ENCODE measurements at places on chromosomes 3 and 15. TPM values are rescaled to one million over a fixed set of nuclear protein-coding genes. Genes with fewer than 3 reads are reported as not detected.

DNA sequence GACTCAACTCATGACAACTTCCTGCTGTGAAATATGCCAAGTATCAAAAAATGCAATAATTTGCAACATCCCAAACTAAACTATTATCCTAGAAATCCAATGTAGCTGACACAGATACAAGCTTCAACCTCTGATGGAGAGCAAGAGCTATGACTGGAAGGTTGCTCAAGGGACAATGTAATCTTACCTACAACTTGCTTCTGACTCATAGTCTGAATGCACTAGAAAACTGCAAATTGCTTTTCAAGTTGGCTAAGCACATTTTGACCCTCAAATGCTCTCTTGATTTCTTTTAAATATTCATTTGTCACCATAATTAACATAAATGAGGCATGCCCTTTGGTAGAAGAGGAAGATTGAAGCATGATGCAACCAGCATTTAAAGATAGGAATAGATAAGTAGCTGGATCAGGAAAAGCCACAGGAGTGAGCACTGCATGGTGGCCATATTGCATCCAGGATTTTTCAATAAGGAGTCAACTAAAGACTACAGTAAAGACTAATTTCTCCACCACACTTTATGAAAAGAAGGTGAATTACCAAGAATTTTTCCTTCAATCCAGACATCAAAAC is 630.8 kb upstream of the GBE1 start:
- no peaks in the 10 kb centered on the region for H3K4me1 ChIP-seq
- H3K27me3 ChIP-seq: no peaks in the 10 kb centered on the region
- no peak for DNase-seq
- H3K36me3 ChIP-seq: no peaks in the 10 kb centered on the region
- no peak overlapping the region for H3K27ac ChIP-seq

- no peaks in the 10 kb centered on the region for H3K27me3 ChIP-seq
- no peak overlapping the region for H3K27ac ChIP-seq
- no peaks in the 10 kb centered on the region for H3K36me3 ChIP-seq
- H3K4me3 ChIP-seq: no peak overlapping the region
These were observed 13.7 kb downstream of the LRRK1 start for GRCh38 chr15:100932676-100933348.

DNA sequence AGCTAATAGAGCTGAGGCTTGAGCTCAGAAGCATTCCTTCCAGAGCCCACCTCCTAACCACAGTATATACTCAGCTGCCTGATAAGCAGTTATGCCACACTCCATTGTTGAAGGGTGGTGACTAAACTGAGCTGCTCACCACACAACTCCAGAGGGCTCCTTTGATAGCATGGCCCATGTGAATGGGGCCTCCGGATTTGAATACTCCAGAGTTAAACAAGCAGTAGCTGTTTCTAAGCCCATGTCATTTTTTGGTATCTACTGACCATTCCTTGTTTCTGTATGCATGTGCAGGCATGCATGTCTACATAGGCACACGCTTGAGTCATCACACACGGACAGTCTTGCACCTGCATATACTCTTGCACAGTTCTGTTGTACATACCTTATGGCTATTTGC is 28.9 kb downstream of the IGSF10 start:
- H3K27me3 ChIP-seq: no peaks in the 10 kb centered on the region
- no peak overlapping the region for H3K27ac ChIP-seq
- no peaks in the 10 kb centered on the region for H3K4me1 ChIP-seq
- H3K36me3 ChIP-seq: no peaks in the 10 kb centered on the region

Gene TMEM41A
- 19.4 TPM for total RNA-seq

- no peaks in the 10 kb centered on the region for H3K4me1 ChIP-seq
- no peak overlapping the region for H3K27ac ChIP-seq
- no peaks in the 10 kb centered on the region for H3K27me3 ChIP-seq
These were observed 8.4 kb downstream of the MELTF start for GRCh38 chr3:197021231-197021630.

Gene C3orf22
- not detected for total RNA-seq

All from CD8-positive, alpha-beta memory T cell (primary cell).